ENCODE measurements at places on chromosomes 7 and 10. TPM values are rescaled to one million over a fixed set of nuclear protein-coding genes. Genes with fewer than 3 reads are reported as not detected.
A peak's percentile ranks its signal among the peaks of the same experiment; 100 is the strongest.

Gene BHLHA15
- total RNA-seq: 0.57 TPM

Gene OR2A1
- not detected for total RNA-seq

Gene SLC26A4
- 7.2 TPM for total RNA-seq

Gene EIF5AL1
- 0.34 TPM for total RNA-seq

Gene NEURL1
- 3.6 TPM for total RNA-seq

Gene NME8
- not detected for total RNA-seq

Gene HOXA10
- not detected for total RNA-seq

Gene ZNF727
- total RNA-seq: 0.12 TPM

Gene CFAP58
- total RNA-seq: 0.24 TPM

DNA sequence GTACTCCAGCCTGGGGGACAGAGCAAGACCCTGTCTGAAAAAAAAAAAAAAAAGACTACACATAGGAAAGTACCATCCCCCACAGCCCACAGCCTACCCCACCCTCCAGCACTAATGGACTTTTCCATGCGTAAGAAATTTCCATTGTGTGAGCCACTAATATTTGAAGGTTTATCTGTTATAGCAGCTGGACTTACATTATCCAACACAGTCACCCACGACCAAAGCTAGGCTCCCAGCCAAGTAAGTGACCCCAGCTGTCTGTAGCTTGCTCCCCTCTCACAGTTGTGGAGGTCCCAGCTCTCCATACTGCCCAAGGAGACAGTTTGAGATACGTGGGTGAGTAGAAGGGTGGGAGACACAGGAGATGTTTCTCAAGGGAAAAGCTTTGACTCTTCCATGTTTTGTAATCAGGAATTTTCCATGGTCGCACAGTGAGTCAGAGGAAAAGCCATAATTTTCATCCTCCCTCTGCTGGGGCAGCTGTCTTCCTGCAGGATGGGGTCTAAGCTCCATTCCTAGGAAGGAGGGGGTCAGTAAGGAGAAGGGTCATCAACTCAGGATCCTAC, 57.4 kb downstream of the CAV1 start:
- no peak for DNase-seq

DNA sequence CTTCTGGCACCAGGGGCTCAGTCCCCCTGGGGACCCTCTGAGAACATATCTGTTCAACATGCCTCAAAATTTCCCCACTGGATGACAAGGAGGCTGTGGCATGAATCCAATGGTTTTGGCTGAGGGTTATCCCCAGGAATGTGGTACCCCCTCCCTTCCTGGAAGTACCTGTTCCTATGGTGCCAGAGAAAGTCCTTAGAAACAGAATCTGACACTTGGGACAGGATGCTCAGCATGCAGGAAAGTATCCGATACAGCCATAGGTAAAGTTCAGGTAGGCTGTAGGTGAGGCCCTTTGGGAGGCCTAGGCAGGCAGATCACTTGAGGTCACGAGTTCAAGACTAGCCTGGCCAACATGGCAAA, 42.7 kb upstream of the A1CF start:
- no peak for DNase-seq

- DNase-seq: no peak
Measured at GRCh38 chr10:117364110-117364960, 10.9 kb downstream of the PDZD8 start.

DNA sequence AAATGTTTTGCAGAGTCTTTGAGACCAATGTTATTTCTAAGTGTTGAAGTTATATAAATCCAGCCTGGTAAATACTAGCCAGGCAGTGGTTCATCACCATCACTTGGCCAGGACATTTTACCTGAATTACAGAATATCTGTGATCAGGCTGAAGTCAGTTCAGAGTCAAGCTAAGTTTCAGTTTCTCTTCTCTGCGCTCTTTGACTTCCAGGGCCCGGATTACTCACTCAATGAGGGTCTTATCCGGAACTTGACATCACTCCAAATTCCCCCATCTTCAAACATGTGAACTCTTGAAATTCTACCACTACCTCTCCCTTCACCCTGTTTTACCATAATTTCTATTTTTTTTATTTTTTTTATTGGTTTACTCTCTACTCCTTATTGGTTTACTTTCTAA, 36.6 kb upstream of the CCAR1 start:
- DNase-seq: no peak

GRCh38 chr7:44167920-44168319, 21.3 kb downstream of the GCK start:
- no peak for DNase-seq

DNA sequence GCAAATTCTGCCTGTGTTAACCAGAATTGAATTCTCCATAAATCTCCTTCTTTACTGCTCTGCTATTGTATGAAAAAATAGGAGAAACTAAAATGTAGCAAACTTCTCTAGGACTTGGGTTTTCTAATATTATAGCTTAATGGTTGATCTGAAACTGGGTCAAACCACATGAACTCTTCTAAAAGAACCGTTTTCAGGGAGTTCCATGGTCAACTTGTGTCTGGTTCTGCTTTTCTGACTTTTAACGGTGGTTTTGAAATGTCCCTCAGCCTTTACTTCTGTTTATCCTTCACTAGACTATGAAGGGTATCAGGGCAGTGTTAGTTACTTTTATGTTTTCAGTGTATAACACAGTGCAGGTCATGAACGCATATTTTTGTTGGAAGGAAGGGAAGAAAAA, 242.2 kb downstream of the TSPAN12 start:
- DNase-seq: no peak

GRCh38 chr7:100516135-100516812, 22.7 kb upstream of the AGFG2 start:
- DNase-seq: peak; percentile 30

GRCh38 chr10:11612021-11613001, 861 bp upstream of the USP6NL start:
- DNase-seq: no peak

GRCh38 chr7:23211589-23211988, 29.7 kb downstream of the NUP42 start:
- DNase-seq: no peak

GRCh38 chr10:5945561-5946418, 31.6 kb downstream of the IL15RA start:
- DNase-seq: no peak

- no peak for DNase-seq
Measured at GRCh38 chr7:25562673-25563182, 334.4 kb upstream of the NPVF start.

DNA sequence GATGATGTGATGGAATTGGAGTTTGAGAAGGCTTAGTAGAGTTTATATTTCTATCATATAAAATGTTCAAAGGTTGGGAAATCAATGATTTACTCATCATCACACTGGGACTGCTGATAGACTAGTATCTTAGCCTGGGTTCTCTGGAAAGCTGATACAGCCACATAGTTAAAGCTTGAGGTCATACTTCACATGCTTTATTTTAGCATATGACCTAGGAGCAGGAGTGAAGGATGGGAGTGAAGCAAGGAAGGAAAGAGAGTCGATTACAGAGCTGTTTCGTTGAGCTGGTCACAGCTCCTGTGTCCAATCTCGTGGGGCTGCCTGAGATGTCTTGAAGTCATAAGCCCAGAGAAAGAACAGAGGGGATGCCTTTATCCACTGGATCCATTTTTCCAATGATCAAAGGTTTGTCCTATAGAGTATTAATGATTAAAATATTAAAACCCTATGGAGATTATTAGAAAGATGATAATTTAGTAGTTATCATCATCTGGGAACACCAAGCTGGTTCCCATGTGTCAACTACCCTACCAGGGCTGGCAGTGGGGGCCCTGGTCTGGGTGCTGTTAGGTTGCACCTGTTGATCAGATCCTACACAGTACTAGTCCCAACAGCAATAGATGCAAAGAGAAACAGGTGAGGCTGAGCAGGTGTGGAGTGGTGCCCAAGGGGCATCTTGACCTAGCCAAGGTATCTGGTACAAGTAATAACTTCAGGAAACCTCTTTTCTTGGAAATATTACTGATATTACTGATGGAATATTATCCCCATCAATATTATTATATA, 77.8 kb downstream of the BAMBI start:
- DNase-seq: no peak

DNA sequence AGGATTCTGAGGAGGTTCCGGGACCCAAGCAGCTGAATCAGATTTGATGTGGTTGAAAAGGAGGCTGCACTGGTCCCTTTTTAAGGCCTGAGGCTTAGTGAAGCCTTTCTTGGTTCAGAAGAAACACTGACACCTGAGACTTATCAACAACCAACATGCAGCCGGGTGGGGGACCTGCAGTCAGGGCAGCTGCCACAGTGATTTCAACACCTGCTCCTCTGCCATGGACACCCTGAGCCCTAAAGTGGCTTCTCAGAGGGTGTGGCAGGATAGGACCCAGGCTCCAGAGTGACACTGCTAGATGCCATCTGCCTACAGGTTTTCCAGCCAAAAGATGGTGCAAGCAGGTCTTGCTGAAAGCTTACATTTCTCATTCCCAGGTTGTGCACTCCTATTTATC, 99.3 kb downstream of the COL13A1 start:
- DNase-seq: no peak

DNA sequence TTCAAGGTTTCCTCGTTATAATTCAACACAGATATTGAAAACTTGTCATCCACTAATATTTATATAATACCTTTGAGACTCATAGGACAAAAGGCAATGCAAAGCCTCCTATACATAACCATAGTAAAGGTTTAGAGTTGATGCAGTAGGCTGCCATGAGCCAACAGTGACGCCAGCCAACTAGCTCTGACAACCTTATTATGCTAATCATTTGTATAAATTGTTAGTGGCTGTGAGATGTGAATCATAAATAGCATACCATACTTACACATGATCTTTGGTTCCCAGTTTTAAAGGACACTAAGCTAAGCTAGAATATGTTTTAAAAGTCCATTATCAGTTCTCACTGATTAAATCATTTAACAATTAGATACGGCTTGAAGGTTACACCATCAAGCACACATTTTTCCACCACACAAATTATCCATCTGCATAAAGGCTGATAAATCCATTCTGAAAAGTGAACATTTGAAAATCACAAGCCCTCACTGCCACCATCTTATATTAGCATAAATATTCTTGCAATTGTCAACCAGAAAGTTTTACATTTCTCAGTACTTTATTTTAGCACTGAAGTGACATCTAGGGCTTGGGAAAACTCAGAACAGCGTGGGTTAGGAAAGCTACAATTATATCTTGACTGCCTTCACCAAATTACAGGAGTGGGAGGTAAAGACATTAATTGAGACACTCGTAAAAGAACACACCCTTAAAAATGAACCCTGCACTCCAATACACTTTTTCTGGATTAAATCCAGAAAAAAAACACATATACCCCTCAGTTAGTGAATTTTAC, 30.7 kb downstream of the COA1 start:
- DNase-seq: no peak

DNA sequence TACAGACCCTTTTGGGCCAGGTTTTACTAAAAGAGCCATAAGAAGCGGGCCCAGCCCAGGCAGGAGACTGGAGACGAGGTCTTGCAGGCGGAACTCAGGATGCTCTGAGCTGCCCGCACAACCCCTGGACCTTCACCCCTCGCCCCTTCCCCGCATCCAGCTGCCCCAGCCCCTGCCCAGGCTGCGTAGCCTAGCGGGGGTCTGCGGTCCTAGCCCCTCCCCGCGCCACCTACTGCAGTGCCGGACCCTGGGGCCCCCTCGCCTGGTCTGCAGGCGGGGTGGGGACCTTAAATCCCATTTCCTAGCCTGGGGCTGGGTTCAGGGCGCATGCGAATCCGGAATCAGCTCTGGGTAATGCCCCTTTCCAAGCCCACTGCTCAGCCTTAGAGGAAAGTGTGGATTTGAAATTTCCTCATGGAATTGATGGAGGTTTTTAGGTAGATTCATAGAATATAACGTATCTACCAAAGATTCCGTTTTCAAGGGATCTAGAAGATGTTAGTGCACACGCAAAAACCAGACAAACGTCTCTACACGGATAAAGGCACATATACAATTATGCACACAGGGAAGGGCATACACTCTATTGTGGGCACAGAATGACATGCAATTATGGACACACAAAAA, 546 bp upstream of the HOXA3 start:
- no peak for DNase-seq

- no peak for DNase-seq
Measured at GRCh38 chr10:17101257-17101909, 28.2 kb downstream of the CUBN start.

GRCh38 chr7:26275213-26275612, 16.4 kb upstream of the SNX10 start:
- no peak for DNase-seq

- no peak for DNase-seq
Measured at GRCh38 chr10:113987805-113988204, 55.9 kb upstream of the ADRB1 start.

- no peak for DNase-seq
Measured at GRCh38 chr10:70832852-70833528, 17.2 kb downstream of the SGPL1 start.

GRCh38 chr7:51058764-51059163, 257.8 kb downstream of the COBL start:
- no peak for DNase-seq

DNA sequence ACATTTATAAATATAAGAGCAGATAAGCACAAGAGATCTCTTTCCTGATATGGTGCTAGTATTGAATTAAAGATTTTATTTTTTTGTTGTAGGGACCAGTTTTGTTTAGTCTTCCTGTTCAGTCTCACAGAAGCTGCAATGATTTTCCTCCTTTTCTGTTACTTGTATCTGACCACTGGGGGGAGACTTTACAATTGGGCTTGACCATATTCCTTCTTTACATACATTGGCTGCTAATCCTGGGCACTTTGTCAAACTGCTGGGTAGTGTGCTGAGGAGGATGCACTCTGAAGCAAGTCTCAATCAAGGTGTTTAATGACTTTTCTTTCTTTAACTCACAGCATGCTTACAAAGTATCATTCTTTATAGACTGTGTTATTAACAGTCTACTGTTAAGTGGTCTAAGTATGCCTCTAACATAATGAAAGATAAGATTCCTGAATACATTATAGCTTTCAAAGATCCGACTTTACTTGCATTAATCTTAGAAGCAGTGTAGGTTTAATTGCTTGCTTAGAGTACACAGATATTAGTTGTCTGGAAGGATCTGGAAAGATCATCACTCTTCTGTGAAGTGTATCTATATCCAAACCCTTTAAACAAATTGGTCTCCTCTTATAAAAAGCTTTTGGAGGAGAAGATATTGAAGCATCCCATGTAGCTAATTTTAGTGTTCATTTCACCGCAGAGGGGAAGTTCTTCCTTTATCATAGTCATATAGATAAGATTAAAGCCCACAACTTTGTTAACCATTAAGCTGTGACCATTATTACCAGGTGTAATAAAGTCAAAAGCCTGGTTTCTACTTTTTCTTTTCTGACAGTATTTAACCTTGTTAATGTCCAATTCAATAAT, 3.1 kb downstream of the PALS2 start:
- no peak for DNase-seq

GRCh38 chr7:5363729-5364128, 59.9 kb downstream of the TNRC18 start:
- DNase-seq: no peak

- DNase-seq: no peak
Measured at GRCh38 chr7:51304729-51305128, 11.9 kb downstream of the COBL start.
